SK-N-SH (cell line): ENCODE measurements at places on chromosomes 12 and 14.

DNA sequence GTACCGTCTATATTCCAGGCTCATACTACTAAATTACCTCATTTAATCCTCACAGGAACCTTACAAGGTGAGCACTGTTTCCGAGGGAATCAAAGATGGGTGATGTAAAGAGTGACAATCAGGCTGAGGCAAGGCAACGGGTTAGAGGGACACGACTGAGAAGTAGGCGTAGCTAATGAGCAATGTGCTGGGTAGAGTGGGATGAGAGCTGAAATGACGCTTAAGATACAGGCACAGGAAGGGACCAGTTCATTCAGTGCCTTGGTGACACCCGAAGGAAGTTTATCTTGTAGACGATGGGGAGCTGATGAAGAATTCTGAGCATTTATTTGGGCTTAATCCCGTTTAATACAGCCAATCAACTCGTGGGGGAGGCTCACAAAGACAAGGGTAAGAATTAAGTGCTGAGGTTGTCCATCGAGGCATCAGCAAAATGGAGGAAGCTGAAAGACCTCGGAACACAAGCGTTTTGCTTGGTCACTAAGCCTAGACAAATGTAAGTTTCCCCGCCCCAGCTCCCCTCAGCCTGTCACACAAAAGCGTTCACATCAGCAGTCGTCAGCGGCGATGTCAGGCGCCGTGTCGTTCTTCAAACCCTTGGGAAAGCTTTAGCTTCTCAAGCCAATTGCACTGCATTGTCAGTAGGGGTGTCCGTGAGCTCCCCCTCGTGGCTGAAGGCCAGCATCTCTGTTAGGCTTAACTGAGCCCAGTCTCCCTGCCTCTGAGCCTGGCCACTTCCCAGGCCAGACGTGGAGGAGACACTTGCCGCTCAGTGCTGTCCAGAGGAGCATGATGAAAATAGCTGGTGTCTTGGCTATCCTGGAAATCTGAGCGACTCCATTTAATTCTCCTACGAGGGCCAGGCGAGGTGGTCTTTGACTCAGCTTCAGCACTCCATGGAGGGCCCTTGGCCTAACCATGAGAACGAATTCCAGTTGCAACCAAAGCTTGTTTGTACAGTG, 288.5 kb upstream of the G2E3 start:
- peak; percentile 54 for DNase-seq

DNA sequence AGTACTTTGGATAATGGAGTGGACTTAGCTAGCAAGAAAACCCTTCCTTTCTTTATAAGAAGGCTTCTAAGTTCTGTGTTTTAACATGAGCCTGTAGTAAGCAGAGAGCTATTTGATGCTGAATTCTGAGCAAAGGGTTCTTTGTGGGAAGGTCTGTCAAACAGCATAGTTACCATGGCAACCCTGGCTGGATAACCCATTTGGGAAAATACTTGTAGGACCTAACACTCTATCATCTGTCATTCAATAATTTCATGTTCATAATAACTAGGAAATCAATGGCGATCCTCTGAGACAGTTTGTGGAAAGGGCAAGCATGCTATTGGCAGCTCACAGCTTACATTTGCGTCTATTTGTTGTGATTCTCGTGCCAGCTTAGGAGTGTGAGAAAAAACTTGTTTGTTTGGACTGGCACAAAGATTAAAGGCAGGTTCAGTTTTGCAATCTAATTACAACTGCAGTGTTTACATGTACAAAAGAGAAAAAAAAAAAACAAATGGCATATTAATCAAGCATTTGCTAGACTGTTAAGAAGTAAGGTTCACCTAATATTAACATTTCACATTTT, 219.2 kb downstream of the PDZRN4 start:
- DNase-seq, result no peak

- no peak for DNase-seq
Observed at GRCh38 chr12:119088685-119089379, 89.9 kb upstream of the HSPB8 start.

- no peak for DNase-seq
Observed at GRCh38 chr14:42222924-42223471, 616.3 kb downstream of the LRFN5 start.

DNA sequence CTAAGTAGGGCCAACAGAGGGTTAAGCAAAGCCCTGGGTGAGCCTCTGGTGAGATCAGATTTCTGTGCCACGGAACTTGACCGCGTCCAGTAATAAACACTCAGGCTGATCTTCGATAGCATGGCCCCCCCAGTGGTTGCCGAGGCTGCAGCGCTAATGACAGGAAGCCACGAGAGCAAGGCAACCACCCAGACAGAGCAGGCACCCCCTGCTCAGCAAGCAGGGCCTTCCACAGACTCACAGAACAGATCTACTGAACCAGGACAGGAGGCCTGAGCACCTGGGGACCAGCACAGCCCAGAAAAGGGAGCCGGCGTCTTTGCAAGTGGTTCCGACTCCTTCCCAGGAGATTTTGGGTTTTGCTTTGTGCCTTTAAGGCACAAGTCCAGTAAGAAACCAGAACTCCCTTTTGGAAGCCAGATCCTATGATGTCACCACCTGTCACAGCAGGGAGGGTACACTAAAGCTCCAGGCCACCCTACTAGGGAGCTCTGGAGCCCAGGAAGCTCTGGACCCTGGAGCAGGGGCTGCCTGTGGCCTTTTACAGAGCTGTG, 42.3 kb downstream of the BCL11B start:
- DNase-seq, result no peak

DNA sequence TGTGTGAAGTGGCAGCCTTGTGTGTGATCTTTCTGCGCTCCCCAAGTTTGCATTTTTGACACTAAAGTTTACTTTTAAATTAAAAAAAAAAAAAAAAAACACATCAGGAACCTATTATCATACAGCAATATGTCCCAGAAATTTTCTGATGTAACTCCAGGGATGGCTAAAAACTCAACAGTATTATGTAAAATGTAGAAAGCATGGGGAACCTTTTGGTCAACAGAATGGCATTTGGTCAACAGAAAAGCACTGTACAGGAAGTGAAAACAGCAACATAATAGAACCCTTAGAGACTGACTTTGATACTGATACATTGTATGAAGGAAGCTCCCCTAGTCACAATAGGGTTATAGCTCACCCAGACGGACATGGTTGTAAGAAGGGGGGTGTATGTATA, 224.3 kb downstream of the ITPR2 start:
- DNase-seq, result no peak

- no peak for DNase-seq
Observed at GRCh38 chr14:72186523-72186922, 254.3 kb downstream of the RGS6 start.

- DNase-seq, result no peak
Observed at GRCh38 chr12:6334940-6335450, 6.9 kb downstream of the TNFRSF1A start.

- no peak for DNase-seq
Observed at GRCh38 chr12:61009192-61009591, 1251.0 kb upstream of the USP15 start.

DNA sequence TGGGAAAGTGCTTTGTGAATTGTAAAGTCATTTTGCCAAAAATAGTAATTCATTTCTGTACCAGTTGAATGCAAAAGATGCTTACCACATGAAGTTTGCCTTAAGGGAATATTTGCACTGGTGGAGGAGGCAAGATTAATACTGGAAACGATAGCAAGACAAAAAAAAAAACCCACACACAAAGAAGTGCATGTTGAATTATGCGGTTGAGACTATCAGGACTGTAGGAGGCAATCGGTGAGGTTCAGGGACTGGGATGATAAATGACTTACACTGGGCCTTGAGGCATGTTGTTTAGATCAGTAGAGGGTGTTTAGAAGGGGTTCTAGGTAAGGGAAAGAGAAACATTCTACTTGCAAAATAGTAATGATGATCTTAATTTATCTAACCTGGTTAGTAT, 142.2 kb upstream of the HMGA2 start:
- no peak for DNase-seq

DNA sequence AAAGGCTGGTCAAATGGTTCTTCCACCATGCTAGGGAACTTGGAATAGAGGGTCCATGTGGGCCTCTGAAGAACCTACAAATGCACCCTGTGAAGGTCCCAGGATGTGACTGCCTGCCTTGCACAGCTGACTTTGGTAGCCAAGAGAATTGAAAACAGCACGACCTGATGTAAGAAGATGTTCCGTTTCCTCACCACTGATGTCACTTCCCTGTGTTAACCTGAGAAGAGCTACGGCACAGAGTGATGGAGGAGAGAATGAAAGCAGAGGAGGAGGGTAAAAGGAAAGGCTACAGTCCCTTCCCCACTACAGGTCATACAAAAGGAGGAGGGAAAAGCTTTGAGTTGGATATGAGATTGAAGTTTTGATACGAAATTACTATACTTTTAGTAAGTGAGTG, 328.8 kb downstream of the RGS6 start:
- no peak for DNase-seq

DNA sequence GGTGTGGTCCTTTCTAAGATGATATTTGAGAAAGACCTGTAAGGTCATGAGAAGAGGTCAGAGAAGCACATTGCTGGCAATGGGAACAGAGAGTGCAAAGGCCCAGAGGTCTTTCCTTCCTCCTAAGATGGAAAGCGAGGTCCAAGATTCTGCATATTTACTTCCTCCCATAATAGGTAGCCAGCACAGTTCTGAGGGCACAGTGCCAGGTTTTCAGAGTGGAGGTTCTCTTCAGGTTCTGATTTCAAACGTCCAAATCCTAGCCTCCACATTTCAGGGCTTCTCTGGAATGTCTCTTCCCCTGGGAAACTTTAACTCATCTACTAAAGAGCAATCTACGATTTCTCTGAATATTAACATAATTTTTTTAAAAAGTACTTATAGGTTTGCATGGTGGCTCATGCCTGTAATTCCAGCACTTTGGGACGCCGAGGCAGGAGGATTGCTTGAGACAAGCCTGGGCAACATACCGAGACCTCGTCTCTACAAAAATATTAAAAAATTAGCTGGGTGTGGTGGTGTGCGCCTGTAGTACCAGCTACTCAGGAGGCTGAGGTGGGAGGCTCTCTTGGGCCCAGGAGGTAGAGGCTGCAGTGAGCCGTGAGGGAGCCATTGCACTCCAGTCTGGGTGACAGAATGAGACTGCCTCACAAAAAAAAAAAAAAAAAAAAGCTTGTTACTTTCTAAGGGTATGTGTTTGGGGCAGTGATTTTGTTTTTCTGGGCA, 526 bp upstream of the MRPL42 start:
- no peak for DNase-seq

GRCh38 chr12:20572451-20572850, 122.7 kb upstream of the SLCO1C1 start:
- DNase-seq, result no peak

DNA sequence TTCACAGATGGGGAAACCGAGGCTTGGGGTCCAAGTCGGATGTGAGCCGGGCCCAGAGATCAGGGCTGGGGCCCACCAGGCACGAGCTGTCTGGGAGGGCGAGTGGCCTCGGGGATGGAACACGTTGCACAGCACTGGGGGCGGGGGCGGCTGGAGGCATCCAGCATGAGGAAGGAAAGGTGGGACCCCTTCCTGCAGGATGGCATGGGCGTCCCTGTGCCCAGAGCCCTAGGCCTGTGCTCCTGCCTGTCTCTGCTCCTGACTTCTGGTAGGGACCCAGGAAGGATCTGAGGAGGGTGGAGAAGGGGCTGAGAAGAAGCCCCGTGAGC, 183.4 kb downstream of the KIF26A start:
- DNase-seq, result no peak

- DNase-seq, result no peak
Observed at GRCh38 chr14:84208451-84208850, 1321.5 kb upstream of the FLRT2 start.

- no peak for DNase-seq
Observed at GRCh38 chr14:90475298-90475697, 78.5 kb downstream of the CALM1 start.

GRCh38 chr12:13002301-13003097, 2.4 kb upstream of the HEBP1 start:
- no peak for DNase-seq

GRCh38 chr14:60346706-60347105, 97.7 kb downstream of the PPM1A start:
- DNase-seq, result no peak

DNA sequence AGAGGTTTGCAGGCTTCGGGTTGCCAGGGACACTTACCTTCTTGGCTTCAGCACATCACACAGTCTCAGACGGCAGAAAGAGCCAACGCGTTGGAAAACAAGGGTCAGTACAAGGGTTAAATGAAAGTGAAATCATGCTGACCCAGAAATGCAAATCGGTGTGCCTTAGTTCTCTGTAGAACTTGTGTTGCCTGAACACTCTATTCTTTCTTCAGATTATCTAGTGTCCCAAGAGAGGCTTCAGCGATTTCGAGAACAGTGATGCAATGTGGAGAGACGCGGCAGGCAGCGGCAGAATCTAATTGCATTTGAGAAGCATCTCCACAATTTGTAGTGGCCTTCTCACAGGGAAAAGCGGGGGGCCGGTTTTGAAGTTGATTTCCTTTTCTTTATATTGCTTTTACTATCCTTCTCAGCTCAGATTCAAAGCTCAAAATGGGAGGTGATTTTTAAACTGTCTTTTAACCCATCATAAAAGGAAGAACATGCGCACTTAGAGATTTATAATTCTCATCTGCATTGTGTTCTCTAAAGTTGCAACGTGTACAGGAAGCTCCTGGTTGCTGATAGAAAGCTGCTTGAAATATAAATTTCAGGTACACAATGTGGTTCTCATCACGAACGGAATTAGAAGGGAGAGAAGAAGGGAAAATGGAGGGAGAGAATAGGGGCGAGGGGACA, 67.8 kb upstream of the EGLN3 start:
- DNase-seq, result no peak

- DNase-seq, result no peak
Observed at GRCh38 chr12:109793411-109793810, 39.8 kb downstream of the TRPV4 start.

- no peak for DNase-seq
Observed at GRCh38 chr12:7302266-7302986, 1.4 kb upstream of the ACSM4 start.
